ENCODE measurements at places on chromosomes 13 and 19.

DNA sequence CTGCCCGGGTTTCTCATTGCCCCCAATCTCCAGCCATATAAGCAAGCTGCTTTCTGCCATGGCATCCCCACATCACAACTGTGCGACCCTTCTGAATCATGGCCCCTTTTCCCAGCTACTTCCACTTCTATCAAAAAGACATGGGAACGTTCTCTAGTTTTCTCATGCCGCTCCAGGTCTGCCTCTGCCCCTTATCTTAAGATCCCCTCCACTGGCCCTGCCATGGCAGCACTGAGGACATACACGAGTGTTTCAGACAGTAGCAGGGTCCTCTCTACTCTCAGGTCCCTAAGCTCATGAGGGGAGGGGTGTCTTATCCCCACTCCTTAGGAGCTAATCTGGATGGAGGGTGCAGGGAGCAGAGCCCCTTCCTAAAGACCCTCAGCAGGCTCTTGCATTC lies 5.5 kb upstream of the AMER2 start:
- DNase-seq: no peak

- no peak for DNase-seq
These were observed 15.0 kb upstream of the SLC35E1 start for GRCh38 chr19:16586991-16587832.

DNA sequence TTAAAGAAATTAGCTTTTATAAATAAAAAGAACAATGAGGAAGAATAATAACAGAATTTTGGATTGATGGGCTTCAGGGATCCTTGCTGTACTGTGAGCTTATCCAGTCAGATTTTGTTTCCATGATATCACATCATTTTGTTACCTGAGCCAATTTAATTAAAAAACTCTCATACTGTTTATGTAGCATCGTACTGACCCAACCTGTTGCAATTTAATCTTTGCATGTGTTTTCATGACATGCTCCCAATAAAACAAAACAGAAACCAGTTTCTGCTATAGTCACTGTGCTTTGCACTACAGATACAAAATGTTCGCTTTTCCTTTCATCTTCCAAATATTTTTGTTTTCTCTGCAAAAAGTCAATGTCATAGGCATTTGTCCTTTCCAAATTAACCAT lies 109.7 kb upstream of the RNF113B start:
- DNase-seq: no peak

GRCh38 chr13:83274679-83275078 lies 607.6 kb downstream of the SLITRK1 start:
- DNase-seq: no peak

GRCh38 chr13:113112893-113113845 lies 7.6 kb downstream of the F7 start:
- DNase-seq: no peak

GRCh38 chr19:54319892-54320670 lies 7.1 kb upstream of the LILRA5 start:
- DNase-seq: no peak

DNA sequence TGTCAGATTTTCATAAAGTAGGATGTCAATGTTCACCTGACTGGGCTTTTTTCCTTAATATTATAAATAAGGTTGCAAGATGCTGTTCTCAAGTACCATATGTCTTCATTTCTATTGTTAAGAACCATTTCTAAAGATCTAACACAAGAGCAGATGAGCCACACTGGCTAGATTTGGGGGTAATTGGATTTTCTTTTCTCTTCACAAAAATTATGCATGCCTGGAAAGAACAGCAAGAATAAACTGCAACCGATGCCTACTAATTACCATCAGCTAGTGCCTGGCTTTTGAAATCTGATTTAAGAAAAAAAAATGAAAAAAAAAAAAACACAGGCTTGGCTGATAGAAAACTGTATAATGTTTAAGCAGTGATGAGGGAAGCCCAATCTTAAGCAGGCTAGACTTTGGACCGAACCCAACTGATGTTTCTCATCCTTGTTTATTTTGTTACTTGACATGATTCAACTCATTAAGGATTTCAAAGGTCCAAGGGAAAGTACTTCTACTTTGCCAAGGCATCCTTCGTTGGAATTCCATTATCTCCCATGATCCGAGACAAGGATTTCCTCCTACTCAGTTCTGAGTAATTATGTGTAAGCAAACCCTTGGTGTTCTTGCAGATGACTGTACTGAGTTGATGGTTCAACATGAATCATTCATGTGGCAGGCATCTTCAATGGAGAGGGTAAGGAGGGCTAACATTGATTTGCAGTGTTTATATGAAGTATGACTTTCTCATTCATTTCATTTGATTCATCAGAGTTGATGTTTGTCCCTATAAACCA lies 300.5 kb downstream of the SPRY2 start:
- no peak for DNase-seq
